Kidney glomerular epithelial cell (primary cell): ENCODE measurements at places on chromosomes 5 and 9.

GRCh38 chr9:2354856-2355696 lies 266.5 kb upstream of the VLDLR start:
- no peak for DNase-seq

DNA sequence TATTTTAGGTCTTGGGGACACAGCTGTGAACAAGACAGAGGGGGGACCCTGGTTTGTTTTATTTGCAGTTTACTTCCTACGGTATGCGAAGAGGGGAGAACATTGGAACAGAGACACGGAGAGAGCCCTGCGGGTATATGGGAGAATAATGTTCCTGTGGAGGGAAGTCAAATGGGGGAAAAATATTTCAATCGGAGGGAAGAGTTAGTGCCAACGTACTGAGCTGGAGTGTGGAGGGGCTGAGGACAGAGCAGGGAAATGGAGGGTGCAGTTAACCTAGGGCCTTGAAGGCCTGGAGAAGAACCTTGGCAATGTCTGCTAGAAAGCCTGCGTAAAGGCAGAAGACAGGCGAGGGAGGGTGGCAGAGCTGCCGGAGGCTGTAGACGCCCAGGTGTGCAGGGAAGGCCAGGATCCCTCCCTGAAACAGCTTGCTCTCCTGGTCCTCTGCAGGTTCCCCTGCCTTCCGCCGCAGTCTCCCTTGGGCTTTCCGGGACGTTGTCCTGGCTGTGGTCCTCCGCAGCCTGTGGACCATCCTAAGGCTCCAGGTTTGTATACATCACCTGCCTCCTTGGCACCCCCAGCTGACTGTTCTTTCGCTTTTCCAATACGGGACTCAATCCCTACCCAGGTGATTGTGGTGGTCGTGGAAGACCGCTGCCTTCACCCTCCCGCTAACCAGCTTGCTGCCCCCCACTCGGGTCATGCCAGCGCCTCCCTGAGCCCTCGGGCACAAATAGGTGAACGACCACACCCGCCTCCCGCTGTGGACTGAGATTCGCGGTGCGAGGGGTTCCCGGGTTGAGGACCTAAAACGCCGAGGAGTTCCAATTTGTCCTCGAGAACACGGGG lies 1.9 kb upstream of the RACK1 start:
- no peak for DNase-seq

GRCh38 chr5:14172149-14172795 lies 29.1 kb downstream of the TRIO start:
- DNase-seq = no peak

- no peak for DNase-seq
Observed at GRCh38 chr5:225334-225733, 7.2 kb downstream of the SDHA start.

DNA sequence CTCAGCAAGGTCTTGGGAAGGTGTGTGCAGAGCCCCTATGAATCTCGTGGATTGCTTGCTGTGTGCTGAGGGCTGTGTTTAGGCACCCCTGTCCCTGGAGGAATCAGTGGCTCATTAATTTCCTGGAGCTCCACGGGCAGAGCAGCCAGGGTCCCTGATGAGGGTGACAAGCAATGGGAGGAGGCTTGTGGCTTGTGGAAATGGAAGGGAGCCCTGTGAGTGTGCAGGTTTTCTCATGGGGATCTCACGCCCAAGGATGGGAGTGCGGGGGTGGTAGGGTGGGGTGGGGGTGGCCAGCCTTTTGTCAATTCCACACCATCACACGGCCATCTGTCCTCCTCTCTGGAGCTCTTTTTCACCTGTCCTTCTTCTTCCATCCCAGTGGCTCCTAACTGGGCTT lies 25.3 kb downstream of the PHF2 start:
- no peak for DNase-seq

- no peak for DNase-seq
Observed at GRCh38 chr5:130171699-130172098, 267.4 kb downstream of the CHSY3 start.

DNA sequence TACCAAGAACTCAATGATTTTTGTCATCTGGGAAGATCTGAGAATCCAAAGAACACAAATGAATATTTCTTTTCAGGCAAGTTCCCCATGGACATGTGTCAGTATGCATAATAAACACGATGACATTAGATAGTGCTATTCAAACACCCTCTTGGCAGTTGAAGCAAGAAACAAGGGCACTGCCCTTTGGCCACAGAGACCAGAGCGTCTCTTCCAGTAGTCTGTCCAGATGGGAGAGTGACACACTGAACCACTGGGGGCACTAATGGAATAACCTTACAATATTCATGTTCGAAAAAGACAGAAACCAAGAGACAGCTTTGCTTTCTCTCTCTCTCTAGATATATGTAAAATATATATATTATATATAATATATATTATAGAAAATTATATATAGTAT lies 301.9 kb downstream of the CTNND2 start:
- no peak for DNase-seq

GRCh38 chr9:636931-637591 lies 204.4 kb upstream of the DMRT1 start:
- no peak for DNase-seq

DNA sequence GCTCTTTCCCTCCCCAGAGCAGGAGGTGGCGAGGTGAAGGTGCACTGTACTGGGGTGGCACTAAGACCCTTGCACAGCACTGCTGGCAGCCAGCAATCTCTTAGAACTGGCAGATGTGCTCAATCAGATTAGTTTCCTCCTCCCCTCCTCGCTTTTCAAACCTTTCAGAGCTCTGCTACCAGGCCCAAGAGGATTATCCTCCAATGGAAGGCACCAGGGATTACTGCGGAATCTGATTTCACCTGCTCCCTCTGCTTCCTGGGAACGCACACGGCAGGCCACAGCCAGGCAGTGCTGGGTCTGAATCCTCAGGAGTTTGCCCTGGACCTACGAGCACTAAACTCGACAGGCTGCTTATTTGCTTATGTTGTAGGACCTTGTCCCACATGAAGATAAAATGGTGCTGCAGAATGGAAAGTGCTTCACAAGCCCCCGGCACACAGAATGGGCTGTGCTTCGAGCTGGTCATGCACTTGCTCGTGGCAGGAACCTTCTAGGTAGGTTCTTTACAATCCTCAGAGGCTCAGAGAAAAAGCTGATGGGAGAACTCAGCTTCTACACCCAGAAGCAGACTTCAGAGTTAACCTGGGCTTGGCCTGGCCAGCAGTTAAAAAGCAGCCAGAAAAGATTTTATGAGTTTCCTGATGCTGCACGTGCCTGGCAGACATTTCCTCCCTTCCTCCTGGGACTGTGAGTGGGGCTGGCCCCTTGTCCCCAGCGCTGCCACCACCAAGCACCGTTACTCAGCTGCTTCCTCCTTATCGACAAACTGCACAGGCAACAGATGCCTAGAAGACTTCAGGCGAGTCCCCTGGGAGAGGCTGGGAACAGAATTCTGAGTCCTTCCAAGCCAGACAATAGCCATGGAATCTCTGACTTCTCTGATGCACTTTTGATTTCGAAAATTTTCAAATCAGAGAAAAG lies 33.1 kb downstream of the FABP6 start:
- no peak for DNase-seq

GRCh38 chr5:29894668-29895067 lies 1298.8 kb upstream of the CDH6 start:
- DNase-seq = no peak

DNA sequence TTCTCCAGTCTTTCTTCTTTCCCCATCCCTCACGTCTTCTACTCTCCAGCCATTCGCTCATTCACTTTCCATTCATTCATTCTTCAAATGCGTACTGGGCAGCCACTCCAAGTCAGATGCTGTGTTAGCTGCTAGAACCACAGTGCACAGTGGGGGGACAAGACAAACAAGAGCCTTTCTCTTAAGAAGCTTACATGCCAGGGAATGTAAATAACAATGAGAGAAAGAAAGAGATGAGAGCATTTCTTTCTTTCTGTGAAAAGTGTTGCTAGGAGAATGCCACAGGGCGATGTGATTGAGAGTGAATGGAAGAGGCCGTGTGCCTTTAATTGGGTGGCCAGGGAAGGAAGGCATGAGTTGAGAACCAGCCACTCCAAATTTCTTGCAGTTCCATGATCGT lies 46.3 kb upstream of the SMIM23 start:
- no peak for DNase-seq

GRCh38 chr5:38650946-38651345 lies 94.5 kb upstream of the LIFR start:
- peak; percentile 36 for DNase-seq

- DNase-seq = no peak
Observed at GRCh38 chr9:88272986-88273385, 115.3 kb upstream of the SPIN1 start.

GRCh38 chr9:116190637-116191396 lies 37.2 kb downstream of the PAPPA start:
- peak; percentile 64 for DNase-seq

DNA sequence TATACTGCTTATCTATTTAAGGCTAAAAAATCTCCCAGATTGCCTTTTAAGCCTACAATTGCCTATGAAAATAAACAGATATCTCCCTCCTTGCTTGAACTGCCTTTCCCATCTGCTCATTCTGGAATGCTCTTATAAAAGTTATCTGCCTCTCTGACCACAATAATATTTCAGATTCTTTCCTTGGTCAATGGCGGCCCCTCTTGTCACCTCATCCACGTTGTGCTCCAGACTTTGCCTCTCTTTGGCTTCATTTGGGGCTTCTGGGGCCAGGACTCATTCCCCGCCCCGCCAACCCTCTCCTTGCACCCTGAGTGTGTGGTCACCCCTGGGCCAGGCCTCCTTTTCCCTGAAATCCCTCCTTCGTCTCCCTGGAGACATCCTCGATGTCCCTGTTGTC lies 110.0 kb upstream of the RPS23 start:
- no peak for DNase-seq

DNA sequence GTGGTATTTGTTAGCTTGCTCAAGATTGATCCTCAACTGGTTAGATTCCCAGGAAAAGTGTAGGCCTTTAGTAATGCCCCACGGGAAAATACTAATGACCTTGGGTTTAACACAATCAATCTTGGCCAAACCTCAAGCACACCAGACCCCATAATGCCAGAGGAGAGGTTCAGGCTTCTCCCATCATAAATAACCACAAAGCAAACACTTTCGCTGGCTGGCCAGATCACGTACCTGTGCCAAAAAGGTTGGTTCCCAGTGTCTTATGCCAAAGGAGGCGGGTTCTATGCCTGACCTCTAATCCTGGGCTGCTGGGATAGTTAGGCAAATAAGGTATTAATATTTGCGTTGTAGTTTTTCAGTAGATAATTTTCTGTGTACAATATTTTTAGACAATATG lies 379.2 kb upstream of the CDH18 start:
- no peak for DNase-seq

DNA sequence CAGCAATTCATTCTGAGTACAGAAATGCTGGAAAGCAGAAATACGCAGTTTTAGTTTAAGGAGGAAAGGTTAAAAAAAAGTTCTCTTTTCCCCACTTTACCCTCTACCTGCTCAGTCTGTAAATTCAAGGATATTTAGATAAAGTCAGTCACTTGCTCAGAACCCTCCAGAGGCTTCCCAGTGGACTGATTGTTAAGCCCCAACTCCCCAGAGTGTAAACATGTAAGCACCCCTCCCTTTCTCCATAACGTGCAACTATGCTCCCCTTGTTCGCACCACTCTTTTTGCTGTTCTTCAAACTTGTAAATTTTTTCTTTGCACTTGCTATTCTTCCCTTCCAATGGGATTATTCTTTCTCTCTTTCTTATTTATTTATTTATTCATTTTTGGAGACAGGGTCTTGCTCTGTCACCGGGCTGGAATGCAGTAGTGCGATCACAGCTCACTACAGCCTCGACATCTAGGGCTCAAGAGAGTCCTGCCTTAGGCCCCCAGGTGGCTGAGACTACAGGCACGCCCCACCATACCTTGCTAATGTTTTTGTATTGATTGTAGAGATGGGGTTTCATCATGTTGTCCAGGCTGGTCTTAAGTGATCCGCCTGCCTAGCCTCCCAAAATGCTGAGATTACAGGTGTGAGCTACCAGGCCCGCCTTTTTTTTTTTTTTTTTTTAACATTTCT lies 32.5 kb upstream of the ERBIN start:
- no peak for DNase-seq

DNA sequence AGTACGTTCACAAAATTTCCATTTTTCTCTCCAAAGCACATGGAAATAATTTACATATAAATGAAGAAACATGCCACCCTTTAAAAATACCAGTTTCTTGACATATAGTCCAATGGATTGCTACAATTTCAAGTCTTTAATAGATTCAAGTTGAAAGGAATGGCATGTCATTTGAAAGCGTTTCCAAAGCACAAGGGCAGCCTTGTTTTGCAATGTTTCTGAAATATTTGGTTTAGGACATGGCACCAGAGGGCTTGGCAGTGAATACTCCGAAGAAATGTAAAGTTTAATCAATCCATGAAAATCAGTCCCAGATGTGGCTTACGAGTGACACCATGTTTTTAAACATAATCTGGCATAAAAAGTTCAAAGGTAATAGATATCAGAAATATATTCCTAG lies 333.7 kb downstream of the PDE4D start:
- DNase-seq = no peak

GRCh38 chr5:68405026-68405684 lies 189.6 kb downstream of the PIK3R1 start:
- peak; percentile 13 for DNase-seq

DNA sequence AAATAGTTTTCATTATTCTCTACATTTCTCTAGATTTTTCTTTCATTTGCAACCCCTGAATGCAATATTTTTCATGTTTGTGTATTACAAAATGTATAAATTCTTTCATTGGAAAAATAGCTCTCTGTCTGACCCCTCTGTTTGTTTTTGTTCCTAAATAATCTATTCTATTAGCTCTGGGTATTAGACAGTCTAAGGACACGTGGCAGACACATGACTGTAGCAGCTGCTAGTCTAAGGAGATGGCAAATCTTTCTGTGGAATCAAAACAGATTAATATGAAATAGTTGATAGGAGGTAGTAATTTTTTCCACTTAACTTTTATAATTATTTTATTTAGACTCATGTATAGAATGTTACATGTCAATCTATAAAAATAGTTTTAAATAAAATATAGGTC lies 21.4 kb upstream of the SPATA9 start:
- DNase-seq = no peak

DNA sequence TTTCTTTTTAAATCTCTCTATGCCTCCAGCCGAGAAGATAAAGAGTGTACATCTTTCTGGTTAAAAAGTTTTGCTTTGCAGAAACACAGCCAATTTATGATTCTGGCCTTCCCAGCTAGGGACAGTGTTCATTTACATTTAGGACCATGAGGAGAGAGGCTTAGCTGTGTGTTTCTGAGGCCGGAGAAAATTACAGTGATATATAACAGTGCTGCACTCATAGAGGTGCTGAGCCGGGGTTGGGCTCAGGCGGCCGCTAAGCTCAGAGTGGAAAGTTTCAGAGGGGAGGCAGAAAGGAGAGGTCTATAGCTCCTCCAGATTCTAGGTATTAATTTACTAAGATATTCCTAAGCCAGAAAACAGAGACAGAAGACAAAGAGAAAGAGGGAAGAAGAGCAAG lies 37.0 kb upstream of the LCP2 start:
- no peak for DNase-seq

DNA sequence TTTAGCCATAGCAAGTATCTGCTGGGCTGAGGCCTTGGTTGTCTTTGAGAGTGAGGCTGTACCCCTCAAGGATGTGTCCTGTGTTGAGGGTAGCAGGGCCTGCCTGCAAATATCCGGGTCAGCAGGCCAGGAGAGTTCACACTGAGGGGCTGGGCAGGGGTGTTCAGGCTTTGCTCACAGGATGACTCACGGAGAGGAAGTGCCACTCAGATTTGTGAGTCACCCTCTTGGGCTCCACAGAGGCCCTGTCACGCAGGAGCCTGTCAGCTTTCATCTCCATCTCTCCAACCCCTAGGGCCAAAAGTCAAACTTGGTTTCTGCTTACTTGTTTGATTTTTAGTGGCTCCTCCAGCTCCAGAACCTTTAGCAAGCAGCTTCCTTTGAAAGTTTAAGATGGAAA lies 211.5 kb downstream of the SEC61B start:
- peak; percentile 44 for DNase-seq
